Hepatic stellate cell (primary cell): ENCODE measurements at places on chromosomes 5 and 9.

DNA sequence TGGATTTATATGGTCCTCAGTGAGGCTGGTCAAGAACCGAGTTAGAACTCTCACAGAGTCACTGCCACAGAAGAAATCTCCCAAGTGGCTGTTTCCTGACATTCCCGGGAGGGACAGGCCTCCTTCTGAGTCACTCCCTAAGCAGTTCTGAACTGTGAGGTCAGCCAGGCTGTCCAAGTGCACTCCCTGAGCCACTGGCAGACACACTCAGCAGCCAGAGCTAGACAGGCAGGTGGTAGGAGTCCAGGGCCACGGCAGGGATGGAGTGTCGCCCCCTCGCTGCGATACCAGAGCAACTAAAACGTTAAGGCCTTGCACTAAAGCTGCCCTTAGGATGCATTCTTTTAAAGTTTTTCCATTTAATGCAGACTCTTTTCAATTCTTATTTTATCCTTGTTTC lies 3.4 kb downstream of the IL4 start:
- peak; percentile 98 for DNase-seq

GRCh38 chr5:176365351-176366231 lies at the start of gene ARL10:
Gene ARL10 (plus strand): TSS chr5:176365487. CDS start chr5:176365564, 77 bp downstream.
- DNase-seq, result peak; percentile 76

DNA sequence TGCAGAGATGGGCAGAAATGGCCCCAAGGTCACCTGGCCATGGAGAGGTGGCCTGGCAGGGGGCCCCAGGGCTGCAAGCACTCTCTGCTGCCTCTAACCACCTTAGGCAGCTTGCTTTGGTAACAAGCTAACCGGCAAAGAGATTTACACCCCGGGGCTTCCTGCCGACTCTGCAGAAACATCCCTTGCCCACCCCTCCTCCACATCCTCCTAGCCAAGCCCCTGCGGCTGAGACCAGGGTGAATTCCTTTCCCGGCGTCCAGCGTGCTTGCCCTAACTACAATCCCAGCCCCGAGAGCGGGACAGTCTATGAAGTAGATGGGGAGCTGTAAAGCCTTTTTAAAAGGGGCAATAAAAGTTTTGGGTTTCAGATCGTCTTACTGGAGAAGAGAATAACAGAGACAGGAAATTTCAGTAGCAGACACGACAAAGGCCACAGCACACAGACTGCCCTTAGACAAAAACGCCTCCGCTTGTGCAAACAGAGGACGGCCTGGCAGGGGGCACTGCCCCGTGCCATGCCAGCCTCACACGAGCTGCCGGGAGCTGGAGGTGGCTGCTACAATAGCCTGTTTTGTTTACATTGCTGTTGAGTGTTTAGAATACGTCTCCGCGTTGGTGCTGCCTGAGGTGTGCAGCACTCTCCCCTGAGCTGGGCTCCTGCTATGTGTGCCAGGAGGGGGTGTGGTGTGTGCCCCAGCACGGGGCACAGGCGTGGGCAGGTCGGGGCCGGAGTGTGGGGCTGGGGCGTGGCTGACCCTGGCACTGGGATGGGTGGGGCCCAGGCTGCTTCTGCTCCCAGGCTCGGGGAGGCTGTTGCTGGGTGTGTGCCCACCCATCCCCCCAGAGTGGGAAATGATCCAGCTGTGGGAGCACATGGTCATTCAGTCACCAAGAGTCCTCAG lies 15.3 kb downstream of the MYMK start:
- DNase-seq, result no peak

DNA sequence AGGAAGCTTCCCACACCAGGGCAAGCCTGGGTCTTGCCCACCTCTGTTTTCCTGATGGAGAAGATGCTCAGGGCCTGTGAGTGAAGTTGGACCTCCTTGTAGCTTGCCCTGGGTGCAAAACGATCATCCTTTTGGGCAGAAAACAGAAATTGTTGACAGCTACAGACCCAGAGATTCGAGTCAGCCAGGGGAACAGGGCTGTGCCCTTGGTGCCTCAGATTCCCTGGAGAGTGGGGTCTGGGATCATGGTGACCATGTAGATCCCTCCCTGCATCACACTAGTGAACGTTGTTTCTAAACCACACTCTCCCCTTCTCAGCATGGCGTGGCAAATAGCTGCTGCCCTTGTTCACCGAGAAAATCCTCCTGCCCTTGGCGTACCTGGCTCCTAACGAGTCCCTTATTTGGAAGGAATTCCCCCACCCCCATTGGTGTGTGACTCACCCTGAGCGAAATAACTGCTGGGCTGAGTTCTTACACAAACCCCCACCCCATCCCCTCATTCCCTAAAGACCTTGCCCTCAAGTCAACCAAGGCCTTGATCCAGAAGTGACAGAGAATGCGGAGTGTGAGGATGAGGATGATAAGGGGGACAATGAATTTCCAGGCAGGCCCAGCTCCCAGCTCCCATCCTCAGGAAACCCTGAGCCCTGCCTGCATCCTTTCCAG lies 1.1 kb upstream of the DCANP1 start:
- no peak for DNase-seq

- DNase-seq, result peak; percentile 77
Measured at GRCh38 chr5:160169326-160169725, 50.1 kb upstream of the PWWP2A start.

GRCh38 chr9:128280084-128280622 lies 4.1 kb downstream of the SWI5 start:
- DNase-seq, result no peak

DNA sequence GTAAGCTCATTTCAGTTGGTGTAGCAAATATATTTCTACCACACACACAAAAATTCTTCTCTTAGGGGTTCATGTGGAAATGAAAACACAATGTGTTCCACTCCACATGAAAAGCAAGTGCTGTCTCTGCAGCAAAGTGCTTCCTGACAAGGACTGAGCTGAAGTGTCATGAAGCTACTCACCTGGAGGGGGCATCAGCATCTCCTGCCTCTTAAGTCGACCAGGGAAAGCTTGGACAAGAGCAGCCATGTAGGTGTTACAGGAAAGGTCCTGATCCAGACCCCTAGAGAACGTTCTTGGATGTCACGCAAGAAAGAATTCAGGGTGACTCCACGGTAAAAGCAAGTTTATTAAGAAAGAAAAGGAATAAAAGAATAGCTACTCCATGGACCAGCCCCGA lies 62.8 kb downstream of the SV2C start:
- DNase-seq, result no peak

DNA sequence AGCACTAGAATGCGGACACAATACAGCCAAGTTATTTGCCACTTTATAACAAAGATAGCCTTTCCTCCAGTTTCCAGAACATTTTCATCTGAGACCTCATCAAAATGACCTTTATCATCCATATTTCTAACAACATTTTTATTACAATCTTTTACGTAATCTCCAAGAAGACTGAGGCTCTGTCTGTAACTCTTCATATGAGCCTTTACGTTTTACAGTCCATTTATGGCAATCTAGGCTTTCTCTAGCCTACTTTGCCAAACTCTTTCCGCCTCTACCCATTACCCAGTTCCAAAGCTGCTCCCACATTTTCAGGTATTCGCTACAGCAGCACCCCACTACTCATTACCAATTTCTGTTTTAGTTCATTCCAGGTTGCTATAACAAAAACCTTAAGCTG lies 8.2 kb upstream of the SEMA5A start:
- no peak for DNase-seq

- DNase-seq, result no peak
Measured at GRCh38 chr9:96108691-96109380, 193.1 kb downstream of the HSD17B3 start.

- no peak for DNase-seq
Measured at GRCh38 chr5:81167544-81167943, 65.6 kb upstream of the CKMT2 start.
